GM23248 (cell line): ENCODE measurements at places on chromosomes 7 and 10.

DNA sequence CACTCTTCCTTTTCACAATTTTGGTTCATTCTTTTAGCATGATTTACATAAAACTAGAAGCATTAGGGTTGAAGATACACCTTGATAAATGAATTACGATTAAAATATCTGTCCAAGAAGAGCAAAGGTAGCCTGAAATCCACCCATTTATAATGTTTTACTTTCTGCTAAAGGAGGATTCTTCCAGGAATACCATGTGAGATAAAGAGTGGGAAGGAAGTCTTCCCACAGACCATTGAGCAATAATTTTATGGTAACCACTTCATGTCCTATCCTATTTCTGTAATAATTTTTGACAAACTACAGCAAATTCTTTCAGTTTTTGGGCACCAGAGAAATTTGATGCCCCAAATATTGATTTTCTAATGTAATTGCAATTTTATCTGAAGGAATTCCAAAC lies 150.6 kb upstream of the STEAP4 start:
- DNase-seq: no peak

DNA sequence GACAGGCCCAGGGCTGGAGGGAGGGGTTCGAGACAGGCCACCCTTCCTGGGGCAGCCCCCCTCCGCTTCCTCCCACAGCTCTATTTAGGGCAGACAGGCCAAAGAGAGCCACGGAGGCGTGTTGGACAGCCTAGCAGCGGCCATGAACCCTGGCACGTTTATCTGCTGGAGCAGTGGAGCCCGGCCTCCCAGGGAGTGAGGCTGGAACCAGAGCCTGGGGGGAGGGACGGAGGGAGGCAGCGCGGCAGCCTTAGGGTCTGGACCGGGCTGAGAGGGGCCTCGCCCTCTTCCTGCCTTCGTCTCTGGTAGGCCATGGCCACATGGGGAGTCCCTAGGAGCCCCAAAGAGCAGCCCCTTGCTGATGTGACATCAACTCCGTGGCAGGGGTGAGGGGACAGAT lies 17.1 kb downstream of the UNCX start:
- DNase-seq: no peak

DNA sequence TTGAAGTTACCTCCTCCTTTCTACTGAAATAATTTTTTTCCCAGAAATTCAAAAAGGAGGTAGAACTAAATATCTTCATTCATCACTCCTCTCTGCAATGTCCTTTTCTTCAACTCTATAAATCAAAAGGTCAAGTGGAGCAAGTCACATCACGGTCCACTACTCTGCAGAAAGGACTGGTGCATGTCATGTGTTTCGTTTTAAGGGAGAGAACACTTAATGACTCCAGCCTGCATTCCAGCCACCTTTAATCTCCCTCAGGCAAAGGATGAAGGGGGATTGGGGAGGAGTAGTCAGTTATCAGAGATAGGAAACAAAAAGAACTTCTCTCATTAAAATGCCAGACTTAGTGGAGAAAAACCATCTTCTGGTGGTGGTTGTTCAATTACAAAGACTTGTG lies 78.9 kb downstream of the ANK3 start:
- no peak for DNase-seq

GRCh38 chr10:114576716-114577115 lies 81.4 kb downstream of the ABLIM1 start:
- DNase-seq: no peak

DNA sequence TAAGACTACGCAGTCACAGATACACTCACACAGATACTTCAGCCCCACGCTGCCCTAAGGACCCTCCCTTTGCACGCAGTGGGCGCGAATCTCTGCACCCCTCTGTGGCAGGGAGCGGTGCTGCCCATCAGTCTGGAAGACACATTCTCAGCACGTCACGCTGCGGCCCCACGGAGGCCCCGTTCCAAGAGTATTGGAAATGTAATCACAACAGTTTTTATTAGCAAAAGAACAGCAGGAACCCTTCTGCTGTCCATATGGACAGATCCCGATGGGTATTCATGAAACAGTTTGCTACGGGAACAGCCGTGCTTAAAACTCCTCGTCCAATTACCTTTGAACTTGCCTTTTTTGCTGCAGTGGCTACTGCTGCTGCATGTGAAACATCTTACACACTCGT lies 131.0 kb downstream of the RPS24 start:
- DNase-seq: no peak

DNA sequence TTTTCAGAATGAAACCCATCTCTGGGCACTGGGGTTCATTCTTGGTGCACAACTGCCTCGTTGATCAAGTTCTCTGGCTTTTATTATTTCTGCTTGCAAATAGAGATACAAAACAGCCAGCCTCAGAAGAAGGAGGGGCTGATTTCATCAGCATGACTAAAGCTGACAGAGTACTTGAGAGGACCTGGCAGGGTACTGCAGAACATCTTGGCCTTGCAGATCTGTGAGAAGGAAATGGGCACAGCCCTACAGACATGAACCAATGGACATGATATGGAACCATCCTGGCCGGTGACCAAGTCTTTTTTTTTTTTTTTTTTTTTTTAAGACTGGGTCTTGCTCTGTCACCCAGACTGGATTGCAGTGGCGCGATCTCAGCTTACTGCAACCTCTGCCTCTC lies 240.6 kb downstream of the VTI1A start:
- DNase-seq: peak; percentile 86

- peak; percentile 33 for DNase-seq
These were observed 2.6 kb upstream of the TMEM130 start for GRCh38 chr7:98872328-98872924.

- DNase-seq: no peak
These were observed 45.2 kb upstream of the NXPH1 start for GRCh38 chr7:8388257-8388625.

DNA sequence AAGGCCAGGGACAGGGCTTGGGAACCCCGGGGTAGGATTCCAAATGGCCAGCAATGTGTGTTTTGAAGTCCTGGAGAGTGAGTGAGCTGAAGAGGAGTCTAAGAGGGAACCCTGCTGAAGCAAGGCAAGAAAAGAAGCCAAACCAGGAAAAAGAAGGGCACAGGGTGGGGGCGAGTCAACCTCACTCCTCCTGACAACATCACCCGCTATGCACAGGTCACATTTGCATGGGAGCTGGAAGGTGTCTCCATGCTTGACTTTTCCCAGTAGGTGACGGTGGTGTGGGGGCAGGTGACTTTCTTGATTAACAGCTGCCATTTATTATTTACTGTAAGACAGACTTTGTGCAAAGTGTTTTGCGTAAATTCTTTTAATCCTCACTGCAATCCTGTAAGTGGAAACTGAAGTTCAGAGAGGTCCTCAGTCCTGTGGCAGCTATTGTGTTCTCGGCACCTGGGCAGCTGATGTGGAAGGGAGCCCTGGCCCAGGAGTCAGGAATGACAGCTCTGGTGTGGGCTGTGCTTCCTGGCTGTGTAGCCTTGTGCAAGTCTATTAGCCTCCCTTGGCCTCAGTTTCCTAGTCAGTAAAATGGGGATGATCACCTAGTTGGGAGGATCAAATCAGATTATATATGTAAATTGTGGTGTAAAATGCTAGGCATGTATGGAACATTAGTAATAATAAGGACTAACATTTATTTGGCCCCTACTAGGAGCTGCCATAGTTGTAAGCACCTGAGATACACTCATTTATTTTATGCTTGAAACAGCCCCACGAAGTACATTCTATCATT lies 90.9 kb downstream of the SH3PXD2A start:
- no peak for DNase-seq

GRCh38 chr7:129882531-129882930 lies 70.2 kb downstream of the UBE2H start:
- DNase-seq: peak; percentile 81

DNA sequence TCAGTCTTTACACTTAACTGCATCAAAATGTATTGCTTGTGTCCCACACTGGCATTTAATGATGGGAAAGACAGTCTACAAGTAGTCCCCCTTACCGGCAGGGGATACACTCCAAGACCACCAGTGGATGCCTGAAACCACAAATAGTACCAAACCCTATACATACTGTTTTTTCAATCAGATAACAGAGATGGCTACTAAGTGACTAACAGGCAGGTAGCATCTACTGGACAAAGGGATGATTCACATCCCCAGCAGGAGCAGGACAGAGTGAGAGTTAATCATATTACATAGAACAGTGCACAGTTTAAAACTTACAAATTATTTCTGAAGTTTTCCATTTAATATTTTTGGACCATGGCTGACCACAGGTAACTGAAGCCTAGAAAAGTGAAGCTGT lies 13.2 kb downstream of the TMEM243 start:
- peak; percentile 38 for DNase-seq

- no peak for DNase-seq
These were observed 30.8 kb upstream of the NKX6-2 start for GRCh38 chr10:132816718-132817117.

DNA sequence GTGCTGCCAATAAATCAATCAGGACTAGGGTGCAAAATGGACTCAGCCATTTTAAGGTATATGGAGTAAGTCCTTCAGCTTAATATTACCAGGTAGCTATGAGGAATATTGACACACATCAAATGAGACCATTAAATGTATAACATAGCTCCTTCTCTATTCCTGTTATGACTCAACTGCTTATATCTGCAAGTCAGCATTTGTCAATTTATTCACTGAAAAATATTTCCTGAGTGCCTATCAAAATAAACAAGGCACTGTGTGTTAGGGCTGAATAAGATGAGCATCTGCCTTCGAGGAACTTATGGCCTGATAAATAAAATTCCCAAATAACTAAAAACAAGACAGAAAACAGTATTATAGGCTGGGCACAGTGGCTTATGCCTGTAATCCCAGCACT lies 113.8 kb downstream of the CDK6 start:
- DNase-seq: no peak

- peak; percentile 63 for DNase-seq
These were observed 12.6 kb downstream of the DHX32 start for GRCh38 chr10:125868372-125868975.

DNA sequence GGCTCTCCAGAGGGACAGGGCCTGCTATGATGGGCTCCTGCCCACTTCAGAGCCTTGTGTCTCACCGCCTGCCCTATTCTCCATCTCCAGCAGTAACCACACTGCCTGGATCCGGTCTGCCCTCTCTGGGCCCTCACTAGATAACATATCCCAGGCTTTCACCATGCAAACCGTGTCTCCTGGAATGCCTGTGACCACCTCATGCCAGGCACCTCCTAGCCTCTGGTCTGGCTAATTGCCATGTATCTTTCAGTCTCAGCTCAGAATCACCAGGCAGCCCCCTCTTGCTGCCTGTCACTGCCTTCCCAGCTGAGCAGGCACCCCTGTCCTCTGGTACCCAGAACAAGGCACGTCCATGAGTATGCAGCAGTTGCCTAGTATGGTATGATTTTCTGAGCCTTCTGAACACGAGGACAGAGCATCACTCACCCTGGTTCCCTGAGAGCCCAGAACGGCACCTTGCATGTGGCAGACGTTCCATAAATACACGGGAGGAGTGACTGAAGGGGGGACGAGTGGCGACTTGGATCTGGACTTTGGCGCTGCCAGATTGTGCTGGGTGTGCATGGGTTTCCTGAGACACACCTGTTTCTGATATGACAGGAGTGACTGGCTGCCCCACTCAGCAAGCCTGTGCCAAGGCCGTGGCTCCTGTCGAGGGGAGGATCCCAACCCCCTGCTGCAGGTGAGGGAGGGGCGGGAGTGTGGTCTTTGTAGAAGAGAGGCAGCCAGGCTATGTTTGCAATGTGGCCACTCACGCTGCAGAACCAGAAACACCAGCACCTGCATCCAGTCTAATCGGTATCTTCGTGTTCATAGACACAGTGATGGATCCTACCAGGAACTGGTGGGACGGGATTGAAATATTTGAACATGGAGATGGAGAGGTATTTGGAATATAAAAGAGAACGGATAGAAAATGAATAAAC lies 95.2 kb downstream of the VOPP1 start:
- DNase-seq: no peak

GRCh38 chr10:42932116-42932515 lies 144.8 kb upstream of the RET start:
- no peak for DNase-seq

DNA sequence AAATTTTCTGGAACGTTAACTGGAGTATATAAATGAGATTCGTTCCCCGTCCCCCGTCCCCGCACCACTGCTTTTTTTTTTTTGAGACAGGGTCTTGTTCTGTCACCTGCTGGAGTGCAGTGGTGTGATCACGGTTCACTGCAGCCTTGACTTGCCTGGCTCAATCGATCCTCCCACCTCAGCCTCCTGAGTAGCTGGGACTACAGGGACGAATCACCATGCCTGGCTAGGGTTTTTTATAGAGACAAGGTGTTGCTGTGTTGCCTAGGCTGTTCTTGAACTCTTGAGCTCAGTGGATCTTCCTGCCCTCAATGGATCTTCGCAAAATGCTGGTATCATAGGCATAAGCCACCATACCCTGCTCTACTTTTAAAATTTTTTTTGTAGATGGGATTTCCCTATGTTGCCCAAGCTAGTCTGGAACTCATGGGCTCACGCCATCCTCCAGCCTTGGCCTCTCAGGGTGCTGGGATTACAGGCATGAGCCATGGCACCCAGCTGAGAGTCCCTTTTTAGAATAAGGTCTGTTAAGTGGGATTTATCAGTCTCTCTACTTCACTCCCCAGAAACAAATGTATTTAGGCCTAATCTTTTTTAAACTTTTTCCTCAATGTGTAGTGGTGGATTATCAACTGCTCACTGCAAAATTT lies 122.9 kb downstream of the LYZL1 start:
- DNase-seq: no peak

GRCh38 chr10:70832852-70833528 lies 17.2 kb downstream of the SGPL1 start:
- DNase-seq: peak; percentile 95

- no peak for DNase-seq
These were observed 29.8 kb downstream of the GSDME start for GRCh38 chr7:24727154-24728120.

- no peak for DNase-seq
These were observed 207.0 kb downstream of the DNAJB6 start for GRCh38 chr7:157543791-157544190.

DNA sequence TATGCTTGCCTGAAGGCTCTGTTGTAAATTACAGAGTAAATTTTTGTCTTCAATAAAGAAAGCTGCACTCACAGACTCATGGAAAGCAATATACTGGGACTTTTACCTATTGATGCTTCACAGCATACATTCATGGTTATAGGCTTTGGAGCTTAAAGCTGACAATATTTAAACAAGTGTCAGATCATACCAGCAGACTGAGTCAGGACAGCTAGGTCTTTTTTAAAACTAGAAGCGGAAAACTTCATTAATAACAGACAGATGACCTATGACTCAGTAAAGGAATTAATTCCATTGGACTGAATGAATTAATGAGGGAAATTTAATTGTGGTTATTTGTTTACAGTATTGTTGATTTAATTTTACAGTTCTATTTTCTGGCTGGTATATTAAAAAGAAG lies 165.8 kb upstream of the DGKB start:
- DNase-seq: peak; percentile 18

- DNase-seq: no peak
These were observed 497.4 kb downstream of the RPS24 start for GRCh38 chr10:78531088-78531487.

DNA sequence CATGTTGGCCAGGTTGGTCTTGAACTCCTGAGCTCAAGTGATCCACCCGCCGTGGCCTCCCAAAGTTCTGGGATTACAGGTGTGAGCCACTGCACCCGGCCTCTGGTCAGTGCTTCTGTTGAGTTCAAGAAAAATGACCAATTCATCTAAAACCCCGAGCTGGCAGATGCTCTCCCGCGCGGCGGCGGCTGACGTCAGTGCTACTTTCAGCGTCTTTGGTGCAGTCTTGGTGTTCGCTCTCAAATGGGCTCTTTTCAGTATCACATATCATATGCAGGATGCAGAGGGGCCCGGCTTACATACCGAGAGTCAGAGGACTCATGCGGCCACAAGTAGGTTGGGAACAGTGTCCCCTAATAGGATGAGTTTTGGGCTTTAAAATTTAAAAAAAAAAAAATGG lies 125.9 kb downstream of the CUX1 start:
- no peak for DNase-seq

GRCh38 chr10:93548376-93549071 lies 17.9 kb upstream of the FFAR4 start:
- DNase-seq: no peak
